ENCODE measurements at places on chromosomes 4 and X.

DNA sequence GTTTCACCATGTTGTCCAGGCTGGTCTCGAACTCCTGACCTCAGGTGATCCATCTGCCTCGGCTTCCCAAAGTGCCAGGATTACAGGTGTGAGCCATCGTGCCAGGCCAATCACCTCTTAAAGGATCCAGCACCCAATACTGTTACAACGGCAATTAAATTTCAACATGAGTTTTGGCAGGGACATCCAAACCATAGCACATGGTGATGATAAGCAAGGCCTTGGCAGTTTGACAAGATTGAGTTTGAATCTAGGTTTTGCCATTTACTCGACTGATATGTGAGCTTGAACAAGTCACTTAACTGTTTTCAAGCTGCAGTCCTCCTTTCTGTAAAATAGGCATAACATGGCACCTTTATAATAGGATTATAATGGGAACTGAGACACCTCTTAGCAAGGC lies 84.1 kb downstream of the GPR82 start:
- DNase-seq = no peak

DNA sequence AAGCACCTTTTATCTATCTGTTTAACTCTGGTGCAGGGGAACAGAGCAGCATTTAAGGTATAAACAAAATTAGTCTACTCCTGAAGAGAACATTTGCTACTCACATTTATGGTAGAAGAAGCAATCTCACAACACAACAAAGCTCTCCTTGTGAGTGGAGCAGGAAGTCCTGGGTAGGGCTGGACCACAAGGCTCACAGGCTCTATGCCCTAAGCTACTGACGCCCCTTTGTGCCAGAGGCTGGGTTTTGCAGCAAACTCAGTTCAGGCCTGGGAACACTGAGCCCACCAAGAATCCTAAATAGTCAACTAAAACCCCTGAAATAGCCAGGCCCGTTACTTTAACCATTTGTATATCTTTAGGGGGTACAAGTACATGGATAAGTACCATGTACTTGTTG lies 4.7 kb upstream of the ZXDB start:
- DNase-seq = no peak

DNA sequence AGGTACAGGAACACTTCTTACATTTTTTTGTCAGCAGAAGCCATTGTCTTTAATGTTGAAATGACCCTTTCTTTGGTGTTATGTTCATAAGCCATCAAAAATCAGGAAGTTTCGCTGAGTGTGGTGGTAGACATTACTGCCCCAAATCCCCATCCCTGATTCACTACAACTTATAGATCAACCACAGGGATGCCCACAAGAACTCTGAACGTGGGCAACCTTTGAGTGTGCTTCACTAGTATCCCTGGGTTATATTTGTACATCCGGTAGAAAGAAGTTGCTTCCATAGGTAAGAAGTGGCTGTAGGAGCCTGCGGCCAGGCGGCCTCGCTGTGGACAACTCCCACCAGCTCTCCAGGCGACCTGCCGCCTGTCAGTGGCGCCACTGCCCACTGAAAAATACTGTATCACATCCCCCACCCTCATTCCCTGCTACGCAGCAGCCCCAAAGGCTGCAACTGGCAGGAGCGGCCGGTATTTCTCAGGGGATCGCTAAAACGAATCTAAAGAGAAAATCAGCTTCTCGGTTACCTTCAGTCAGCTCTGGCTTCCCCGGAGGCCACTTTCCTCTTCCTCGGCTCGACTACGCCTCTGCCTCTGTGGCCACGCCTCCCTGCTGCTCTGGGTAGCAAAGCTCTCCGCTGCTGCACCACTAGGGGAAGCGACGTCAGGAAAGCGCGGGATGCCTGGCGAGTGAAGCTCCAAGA lies 13.9 kb upstream of the ETDC start:
- peak; percentile 56 for DNase-seq

DNA sequence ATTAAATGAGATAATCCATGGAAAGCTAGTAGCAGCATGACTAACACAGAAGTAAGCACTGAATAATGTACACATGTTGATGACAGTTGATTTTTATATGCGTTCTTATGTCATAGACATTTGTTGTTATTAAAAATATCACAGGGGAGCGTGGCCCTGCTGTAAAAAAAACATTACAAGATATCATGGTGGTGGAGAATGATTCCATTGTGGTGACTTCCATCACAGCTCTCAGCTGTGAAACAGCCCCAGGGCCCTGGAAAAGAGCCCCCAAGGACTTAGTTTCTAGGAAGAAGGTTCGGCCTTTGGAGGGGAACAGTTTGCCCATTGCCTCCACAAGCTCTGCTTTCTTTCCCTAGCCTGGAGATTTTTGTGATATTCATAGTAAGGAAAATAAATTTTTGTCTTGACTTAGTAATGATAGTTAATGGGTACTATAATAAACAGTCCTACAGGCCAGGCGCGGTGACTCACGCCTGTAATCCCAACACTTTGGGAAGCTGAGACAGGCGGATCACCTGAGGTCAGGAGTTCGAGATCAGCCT lies 49.9 kb downstream of the FAM114A1 start:
- DNase-seq = no peak

DNA sequence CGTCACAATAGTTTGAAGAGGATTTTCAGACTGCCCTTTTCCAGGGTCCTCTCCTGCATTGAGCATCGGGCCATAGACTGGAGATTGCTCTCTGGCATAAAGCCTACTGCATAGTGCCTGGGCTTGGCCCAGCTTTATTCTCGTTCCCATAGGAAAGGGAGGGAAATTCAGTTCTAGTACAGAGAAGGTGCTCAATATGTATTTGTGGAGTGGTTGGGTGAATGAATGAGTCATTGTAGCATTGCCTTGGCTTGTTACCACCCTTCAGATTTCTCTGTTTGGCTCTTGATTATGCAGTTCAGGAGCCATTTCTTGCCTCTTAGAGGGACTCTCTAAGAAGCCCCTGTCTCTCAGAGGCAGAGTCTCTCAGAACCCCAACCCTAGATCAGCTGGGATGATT lies 2.6 kb downstream of the TMEM35A start:
- no peak for DNase-seq

DNA sequence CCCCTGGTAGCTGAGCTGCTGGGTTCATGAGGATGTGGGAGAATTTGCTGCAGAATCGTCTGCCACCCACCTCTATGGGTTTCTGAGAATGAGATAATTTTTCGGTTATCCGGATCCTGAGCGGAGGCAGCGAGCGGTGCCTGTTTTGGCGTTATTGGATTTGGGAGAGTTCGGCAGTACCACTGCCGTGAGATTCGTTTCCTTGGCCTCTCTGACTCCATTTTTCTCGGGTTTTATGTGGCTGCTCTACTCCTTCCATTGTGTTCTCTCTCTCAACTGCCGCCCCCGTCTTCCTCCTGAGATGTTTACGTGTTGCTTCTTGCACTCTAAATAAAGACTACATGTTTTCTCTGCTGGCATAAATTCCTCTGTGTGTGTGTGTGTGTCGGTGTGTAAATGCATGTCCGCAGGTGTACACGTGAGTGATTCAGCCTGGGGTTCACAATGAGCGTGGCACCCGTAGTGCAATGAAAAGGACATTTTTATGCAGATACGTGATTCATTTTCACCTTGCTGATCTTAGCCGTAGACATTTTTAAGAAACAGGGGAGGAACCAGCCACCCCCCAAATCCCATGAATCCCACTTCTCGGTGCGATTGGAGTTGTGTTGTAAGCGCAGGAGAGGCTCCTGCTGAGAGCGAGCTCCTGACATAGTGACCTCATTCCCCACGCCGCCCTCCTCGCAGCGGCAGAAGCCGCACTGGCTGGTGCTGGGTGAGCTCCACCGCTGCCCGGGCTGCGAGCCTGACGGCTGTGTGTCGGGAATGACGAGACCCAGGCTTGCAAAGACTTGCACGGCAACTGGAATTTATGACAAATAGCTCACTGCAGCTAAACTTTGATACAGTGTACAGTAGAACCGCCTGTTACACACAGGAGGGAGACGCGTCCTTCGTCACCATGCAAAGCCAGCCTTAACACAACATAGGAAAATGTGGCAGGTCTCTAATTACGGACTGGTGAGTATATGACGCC lies 82.2 kb downstream of the STOX2 start:
- no peak for DNase-seq

DNA sequence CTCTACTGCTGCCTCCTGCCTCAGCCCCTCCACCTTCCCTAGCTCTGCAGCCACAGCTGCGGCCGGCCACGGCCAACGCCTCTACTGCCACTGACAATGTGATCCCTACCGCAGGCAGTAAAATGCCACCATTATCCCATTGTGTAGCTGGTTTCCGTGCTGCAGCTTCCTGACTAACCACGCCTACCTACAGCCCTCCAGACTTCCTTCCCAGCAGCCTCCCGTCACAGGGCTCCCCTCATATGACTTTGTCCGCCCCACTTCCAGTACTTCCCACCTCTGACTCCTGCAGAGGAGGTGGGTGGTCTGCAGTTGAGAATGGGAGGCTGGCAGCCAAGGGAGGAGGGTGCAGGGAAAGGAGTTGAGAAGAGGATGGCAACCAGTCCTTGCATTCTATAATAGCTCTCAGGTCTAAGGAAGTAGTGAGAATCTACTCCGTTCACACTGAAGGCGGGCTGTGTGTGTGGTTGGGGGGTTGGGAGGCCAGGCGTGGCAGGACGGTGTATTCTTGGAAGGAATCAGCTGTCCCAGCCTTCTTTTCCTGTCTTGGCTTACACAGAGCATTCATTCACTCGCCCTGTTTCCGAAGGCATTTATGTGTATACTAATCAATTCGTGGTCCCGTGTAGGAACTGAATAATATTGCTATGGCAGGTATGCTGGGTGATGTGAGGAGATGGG lies 33.1 kb upstream of the USP51 start:
- DNase-seq = no peak

GRCh38 chr4:32488690-32489089 lies 1768.5 kb downstream of the PCDH7 start:
- DNase-seq = no peak

GRCh38 chrX:94758130-94758529 lies 1084.1 kb downstream of the FAM133A start:
- DNase-seq = no peak

DNA sequence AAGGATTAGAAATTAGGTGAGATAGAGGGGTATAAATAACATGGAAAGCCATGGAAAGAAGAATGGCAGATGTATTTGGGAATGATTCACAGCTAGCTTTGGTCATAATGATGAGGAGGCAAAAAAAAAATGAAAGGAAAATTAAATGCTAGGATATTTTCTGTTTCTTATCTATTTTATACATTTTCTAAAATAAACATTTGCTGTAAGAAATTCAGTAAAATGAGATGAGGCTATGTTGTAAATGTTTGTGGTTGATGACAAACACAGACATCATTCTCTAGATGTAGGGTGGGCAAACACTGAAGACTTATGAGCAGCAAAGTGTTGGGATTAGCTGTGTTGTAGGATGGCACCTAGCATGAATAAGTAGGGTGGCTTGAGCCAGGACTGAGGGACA lies 407.1 kb downstream of the IL15 start:
- DNase-seq = no peak

DNA sequence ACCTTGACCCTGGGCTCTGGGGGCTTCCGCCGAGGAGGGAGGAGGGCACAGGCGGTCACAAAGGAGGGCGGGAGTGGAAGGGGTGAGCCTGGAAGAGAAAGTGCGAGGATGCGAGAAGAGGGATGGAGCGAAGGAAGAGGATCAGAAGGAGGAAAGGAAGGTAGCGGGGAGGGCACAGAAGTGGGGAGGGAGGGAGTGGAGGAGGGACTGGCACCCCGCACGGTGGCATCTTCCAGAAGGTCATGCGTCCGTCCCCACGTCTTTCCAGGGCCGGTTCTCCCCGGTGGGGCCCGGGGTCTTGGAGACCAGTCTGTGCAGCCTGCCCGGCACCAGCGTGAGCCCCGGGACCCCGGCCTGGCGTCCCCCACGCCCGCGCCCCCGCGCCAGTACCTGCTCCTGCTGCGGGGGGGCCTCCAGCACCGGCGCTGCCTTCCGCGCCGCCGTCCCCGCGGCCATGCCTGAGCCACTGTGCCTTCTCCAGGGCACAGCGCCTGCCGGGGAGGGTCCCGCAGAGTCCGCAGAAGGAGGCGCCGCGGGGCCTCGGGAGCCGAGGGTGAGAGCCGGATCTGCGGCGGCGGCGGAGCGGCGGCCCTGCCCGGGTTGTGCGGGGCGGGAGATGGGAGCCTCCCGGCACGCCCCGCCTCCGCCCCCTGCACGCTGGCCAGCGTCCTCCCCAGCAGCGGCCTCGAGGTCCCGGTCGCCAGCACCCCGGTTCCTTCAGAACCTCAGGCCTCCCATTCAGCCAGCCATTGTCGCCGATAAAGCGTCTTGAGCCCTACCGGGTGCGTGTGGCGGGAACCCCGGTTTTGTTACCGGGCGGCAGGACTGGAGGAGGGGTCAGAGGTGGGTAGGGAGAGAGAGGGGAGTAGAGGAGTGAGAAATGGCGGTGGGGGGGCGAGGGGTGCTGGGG lies at the start of gene RNF175:
RNF175 (minus strand) TSS at position 618 of the 910 bp plus-strand sequence; CDS start at position 456, 162 bp downstream.
- no peak for DNase-seq

- DNase-seq = no peak
Measured at GRCh38 chr4:87934157-87934704, 41.3 kb upstream of the SPP1 start.

- DNase-seq = no peak
Measured at GRCh38 chrX:102712981-102713625, 855 bp downstream of the GPRASP2 start.

- no peak for DNase-seq
Measured at GRCh38 chr4:45554423-45554822, 569.4 kb downstream of the GABRG1 start.

- DNase-seq = no peak
Measured at GRCh38 chr4:37538931-37539330, 147.2 kb downstream of the RELL1 start.

DNA sequence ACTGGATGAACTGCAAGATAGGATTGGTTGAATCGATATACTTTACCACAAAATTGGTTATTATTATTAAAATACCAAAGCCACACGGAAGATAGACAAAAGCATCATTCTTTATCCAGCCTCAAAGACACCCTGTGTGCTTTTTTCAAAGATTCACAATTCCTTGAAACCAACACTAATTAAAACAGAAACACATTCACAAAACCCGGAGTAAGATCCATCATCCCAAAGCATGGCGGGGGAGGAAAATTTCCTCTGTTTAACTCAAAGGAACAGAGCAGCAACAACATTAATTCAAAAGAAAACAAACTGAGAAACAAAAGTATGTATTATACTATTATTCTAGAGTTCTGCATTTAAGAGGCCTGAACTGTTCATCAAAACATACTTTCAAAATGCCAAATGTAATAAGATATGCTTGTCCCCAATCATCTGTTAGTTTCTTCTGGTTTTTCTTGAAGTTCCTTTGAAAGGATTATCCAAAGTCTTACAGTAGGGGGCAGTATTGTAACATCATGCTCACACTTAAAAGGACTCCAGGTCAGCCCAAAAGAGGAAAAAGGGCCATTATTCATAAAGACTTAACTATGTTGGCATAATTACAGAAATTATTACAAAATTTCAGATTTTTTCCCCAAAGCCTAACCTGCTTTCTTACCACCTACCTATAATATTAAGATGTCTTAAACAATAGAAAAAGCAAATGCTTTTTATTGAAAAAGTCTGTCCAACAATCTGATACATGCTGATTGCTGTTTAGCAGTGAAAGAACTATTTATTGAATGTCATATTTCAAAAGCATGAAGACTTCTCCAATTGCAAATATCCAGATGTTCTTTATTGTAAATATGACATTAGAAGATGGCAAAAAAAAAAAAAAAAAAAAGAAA lies 168.7 kb downstream of the SCFD2 start:
- no peak for DNase-seq

- DNase-seq = no peak
Measured at GRCh38 chrX:63032811-63033210, 318.3 kb downstream of the SPIN4 start.

- no peak for DNase-seq
Measured at GRCh38 chrX:36684053-36684452, 324.1 kb upstream of the FAM47C start.

Data from CD4-positive, alpha-beta T cell treated with Interferon gamma for 1 hour (primary cell).